Kidney (tissue), 22 donors: ENCODE measurements at places on chromosomes 1 and 21. TPM values are rescaled to one million over a fixed set of nuclear protein-coding genes. Genes with fewer than 3 reads are reported as not detected.

DNA sequence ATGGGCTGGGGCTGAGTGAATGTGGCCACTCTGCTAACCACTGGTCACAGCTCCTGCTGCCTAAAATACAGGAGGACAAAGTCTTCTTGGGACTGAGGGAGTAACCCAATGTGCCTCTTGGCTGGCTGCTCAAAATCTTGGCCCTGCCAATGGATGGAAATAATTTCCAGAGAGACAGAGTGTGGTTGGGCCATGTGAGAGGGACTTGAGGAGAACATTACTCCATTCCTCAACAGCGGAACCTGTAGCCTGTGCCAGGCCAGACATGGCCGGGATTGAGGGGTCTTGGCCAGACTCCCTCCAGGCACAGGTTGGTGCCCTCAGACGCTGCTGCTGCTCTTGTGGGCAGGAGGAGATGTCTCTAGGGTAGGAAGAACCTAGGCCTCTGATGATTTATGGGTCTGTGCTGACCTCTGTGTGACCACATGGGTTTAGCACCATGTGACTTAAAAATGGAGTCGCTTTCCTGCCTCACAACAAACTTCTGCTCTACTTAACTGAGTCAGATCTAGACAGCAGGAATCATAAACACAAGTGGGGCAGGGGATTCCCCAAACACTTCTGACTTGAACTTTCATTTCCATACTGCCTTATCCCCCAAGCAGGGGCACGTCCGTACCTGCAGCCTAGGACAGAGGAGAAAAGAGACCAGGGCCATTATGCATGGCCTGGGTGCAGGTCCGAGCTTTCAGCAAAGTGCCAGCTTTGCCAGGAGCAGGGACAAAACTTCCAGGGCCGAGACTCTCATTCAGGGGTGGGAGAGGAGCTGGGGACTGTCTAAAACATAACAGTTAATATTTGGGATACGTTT, 79.2 kb downstream of the CD34 start:
- no peak for DNase-seq

- DNase-seq, result no peak
These were observed 3.7 kb downstream of the IRF6 start for GRCh38 chr1:209802117-209802779.

GRCh38 chr1:115643666-115644065, 1.9 kb downstream of the VANGL1 start:
- no peak for DNase-seq

- no peak for DNase-seq
These were observed 15.2 kb downstream of the ADSS2 start for GRCh38 chr1:244436336-244437085.

The ELF3 gene
- polyA plus RNA-seq, result 81.8 TPM
